Activated CD4-positive, CD25-positive, alpha-beta regulatory T cell treated with anti-CD3 and anti-CD28 coated beads, Interleukin-2, amount 50 U/mL, for 24 hours (primary cell): ENCODE measurements at places on chromosomes 16 and 17.
A peak's percentile ranks its signal among the peaks of the same experiment; 100 is the strongest.

DNA sequence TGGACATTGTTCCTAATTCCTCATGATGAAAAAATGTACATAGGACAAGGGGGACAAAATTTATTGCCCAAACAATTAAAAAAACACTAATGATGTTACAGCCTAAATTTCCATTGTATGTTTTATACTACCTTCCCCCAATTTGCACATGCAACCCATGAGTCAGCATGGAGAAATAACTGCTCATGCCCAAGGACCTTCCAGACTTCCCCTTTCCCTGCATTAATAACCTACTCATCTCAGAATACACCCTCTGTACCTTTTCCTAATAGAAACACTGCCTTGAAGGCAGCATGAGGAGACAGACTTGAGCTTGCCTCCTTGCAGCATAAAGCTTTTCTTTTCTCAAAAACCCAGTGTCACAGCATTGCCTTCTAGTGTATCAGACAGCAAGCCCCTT lies 2402.8 kb downstream of the TP53TG3F start:
- ATAC-seq = no peak

- ATAC-seq = no peak
Measured at GRCh38 chr17:5248821-5249479, 14.3 kb upstream of the SCIMP start.

DNA sequence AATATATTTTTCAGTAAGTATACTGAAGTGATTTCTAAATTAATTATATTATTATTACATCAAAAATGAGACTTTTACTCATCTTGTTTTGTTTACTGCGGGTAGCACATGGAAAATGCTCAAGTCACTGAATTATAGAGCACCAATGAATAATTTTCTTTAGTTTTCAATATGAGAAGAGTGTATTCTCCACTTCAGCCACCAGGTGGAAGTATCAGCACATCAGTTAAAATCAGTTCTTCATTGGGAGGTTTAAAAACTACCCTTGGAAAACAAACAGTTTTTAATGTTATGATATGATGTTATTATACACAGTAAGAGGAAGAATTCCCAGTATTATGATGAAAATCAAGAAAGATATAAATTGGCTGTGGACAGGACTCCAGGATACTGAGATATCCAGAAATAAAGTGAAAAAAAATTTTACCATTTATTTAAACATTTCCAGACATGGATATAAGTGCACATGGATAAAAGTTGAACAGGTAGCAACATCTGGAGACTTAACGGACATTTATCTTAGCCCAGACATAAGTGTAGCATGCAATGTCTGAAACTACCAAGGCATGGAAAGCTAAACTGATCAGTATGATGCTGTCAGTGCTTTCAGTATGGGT lies 467.3 kb downstream of the KCNJ2 start:
- ATAC-seq = no peak

DNA sequence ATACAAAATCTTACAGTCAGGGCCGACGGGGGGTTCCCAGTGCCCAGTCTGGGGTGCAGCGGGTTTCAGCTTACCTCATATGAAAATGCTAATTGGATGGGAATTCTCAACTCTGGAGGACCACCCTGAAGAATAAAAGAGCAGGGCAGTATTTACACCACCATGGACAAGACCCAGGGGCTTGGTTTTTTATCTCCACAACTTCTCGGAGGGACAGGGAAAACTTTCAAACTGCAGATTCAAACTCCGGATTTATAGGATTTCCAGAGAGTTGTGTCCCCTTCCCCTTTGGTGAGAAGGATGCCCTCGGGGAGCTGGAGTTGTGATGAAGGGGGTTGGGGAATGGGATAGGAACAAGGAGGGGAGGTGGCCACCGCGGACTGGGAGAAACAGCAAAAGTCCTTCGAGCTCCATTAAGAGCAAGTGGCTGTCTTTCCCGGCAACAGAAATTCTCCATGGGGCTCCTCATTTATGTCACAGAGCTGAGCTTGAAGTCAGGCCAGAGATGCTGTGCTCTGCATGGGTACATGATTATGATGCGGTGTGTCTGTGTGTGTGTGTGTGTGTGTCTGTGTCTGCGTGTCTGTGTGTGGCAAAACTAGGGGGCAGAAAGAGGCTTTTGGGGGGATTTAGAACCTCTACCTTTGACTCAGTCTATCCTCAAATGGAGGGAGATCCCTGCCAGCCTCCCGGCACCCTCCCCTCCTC lies 15.7 kb downstream of the FOXL1 start:
- ATAC-seq = no peak

DNA sequence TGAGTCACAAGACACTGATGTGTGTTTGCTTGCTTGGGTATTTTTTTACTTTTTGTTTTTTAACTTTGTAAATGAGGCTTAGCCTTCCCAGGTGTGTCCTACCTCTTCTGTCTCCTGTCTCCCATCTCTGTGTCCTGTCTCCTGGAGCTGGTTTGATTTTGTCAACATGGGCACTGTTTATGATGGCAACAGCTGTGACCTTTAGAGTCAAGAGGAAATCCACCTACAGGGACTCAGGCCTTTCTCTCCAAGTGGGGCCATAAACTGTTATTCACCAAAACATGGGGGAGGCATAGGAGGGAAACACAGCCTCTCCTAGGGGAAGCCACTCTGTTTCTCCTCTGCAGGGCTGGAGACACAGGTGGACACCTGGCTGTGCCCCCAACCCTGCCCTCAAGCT lies 13.1 kb upstream of the PLCG2 start:
- ATAC-seq = no peak

GRCh38 chr16:86090461-86091170 lies 191.7 kb downstream of the IRF8 start:
- ATAC-seq = no peak

DNA sequence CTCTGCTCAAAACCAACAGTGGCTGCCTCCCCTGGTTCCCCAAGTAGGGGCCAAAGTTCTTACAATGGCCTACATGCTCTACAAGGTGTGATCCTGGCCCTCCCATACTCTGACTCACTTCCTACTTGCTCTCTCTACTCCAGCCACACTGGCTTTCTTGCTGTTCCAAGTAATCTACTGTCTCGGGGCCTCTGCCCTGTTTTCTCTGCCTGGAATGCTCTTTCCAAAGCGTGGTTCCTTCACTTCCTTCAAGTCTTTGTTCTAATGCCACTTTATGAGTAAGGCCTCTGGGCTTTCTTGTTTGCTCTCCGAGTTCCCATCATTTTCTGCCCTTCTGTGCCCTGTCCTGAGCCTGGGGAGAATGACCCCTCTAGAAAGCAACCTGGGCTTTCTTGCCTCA lies 4.1 kb upstream of the CDH3 start:
- no peak for ATAC-seq

- no peak for ATAC-seq
Measured at GRCh38 chr17:59688496-59688895, 18.7 kb downstream of the PTRH2 start.

DNA sequence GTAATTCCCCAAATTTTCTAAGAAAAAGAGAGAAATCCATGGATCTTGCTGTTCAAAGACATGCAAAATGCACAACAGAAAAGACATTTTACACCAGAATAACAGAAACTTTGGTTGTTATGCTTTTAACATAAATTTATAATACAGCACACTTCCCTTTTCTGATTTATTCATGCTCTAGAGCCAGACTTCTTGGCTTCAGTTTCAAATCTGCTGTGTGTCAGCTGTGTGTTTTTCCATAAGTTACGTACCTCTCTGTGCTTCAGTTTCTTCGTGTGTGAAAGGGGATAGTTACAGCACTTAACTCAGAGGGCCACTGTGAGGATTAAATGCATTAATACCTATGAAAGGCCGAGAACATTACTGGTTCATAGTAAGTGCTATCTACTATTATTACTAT lies 6.8 kb upstream of the CCL3L1 start:
- ATAC-seq = no peak

DNA sequence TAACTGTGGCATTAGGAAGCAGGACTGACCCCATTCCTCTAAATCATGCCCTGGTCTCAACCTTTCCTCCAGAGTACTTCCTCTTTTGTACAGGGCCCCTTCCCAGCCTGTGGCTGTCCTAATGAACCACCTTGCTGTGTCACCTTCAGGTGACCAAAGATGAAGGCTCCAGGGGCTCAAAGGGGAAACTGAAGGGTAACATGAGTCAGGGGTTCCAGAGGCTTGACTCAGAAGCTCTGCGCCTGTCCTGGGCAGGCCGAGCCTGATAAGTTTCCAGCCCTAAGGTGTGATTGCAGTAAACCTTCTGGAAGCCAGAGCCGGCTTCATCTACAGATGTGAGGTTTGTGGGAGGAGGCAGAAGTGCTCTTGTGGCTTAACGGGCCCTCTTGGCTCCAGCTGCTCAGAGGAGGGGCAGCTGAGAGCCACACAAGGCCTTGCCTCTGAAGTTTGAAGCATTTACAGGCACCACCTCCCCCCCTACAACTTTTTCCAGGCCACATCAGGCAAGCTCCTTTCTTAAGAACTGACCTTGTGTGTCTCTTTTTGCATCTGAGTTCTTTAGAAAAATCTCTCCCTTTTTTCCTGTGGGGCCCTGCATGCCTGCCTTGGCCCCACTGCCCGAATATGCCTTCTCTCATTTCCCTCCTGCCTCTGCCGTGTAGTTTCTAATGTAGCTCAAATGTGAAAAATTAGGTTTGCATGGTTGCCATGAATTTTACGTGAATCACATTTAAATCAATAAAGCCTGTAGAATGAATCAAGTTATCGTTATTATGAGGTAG lies 149.9 kb downstream of the CLEC16A start:
- peak; percentile 80 for ATAC-seq

DNA sequence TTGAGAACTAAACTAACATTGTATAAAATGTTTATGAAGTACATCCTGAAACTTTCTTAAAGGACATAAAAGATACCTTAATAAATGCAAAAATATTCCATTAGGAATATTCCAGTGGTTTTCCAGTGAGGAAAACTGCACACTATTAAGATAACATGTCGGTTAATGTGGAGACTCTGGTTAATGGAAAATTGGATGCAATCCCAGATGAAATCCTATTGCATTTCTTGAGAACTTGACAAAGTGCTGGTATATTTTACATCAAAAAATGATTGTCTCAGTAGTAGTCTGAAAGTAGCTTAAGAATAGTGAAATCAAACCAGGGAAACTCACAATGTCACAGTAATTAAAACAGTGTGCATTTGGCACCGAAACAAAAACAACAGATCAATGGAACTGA lies 202.5 kb upstream of the MON1B start:
- no peak for ATAC-seq
